NCI-H774 (cell line): ENCODE measurements at places on chromosomes 3 and 15.

GRCh38 chr3:132669256-132669777 is 9.2 kb downstream of the UBA5 start:
- no peak for DNase-seq

GRCh38 chr3:52246264-52246620 is 683 bp downstream of the PPM1M start:
- DNase-seq, result no peak

DNA sequence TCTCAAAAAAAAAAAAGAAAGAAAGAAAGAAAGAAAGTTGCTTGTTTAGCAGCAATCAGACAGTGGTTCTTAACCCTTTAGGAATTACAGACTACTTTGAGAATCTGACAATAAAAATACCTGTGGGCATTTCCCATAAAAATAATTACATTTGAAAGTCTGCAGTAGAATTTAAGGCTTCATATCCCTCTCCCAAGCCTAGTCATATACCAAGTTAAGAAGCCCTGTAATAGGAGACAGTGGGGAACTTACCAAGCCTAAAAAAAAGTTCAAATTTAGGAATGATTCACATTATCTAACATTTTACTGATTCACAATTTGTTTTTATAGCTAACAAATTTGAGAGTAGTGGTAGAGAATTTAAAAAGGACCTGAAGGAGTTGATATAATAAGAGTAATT is 47.5 kb downstream of the LRRFIP2 start:
- DNase-seq, result no peak

DNA sequence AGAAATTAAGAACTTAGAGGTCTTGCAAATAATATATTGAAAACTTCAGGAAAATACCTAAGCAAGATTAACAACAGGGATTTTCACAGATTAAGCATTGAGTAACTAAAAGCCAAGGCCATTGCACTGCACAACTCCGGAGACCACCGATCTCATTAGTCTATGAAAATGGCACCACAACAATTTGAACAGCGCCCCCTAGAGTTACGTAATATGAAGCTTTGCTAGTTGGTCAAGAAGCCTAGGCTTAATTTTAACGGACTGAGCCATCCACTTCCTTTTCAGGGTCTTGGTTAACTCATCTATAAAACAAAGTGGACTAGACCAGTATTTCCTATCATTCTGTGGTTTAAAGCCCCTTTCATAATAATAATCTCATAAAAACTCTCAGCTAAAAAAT is 24.8 kb downstream of the TMEM212 start:
- DNase-seq, result no peak

DNA sequence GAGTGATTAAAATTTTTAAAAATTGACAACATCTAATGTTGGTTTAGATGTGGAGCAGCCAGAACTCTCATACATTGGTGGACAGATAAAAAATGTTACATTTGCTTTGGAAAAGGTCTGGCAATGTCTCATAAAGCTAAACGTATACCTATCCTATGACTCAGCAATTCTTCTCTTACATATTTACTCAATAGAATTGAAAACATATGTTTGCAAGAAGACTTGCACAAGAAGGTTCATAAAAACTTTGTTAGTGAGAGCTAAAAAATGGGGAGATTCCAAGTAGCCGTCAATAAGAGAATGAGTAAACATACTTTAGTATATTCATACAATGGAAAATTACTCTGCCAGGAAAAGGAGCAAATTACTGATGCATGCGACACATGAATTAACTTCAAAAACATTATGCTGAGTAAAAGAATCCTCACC is 30.0 kb downstream of the MASP1 start:
- DNase-seq, result no peak
